HAP-1 (cell line): ENCODE measurements at places on chromosomes 1 and 21.

DNA sequence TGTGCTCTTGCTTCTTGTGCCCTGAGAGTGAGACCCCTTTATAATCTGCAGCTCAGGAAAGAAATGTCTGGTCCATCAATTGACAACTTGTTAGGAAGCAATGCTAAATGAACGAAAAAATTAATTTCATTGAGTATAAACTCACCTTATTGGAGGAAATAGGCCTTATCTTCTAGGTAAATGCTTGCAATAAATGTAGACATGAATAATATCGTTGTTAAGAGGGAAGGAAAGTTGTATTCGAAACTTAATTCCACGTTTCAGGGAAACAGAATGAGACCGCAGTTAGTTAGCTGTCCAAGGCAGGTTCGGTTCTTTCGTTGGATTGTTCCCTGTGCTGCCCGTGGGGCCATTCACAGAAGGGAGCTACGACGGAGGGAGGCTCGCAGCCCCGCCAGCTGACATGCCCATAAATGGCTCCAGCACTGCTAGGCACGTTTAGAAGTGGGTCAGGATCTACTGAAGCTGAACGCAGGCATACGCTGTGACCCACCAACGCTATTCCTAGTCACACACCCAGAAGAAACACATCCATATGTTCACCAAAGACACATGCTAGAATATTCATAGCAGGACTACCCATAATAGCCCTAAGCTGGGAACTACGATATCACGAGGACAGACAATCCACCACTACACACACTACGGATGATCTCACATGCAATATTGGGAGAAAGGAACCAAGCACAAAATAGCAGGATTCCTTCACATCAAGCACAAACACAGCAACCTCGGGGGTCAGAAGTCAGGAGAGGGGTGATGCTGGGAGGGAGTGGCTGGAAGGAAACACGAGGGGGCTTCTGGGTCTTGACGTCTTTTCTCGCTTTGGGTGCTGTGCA is 56.2 kb upstream of the LBR start:
- no peak for DNase-seq

GRCh38 chr1:59156051-59156450 is 140.8 kb upstream of the FGGY start:
- DNase-seq: no peak

GRCh38 chr1:208603721-208604120 is 359.5 kb upstream of the PLXNA2 start:
- no peak for DNase-seq

GRCh38 chr1:160432371-160432786 is 32.0 kb downstream of the VANGL2 start:
- DNase-seq: no peak

DNA sequence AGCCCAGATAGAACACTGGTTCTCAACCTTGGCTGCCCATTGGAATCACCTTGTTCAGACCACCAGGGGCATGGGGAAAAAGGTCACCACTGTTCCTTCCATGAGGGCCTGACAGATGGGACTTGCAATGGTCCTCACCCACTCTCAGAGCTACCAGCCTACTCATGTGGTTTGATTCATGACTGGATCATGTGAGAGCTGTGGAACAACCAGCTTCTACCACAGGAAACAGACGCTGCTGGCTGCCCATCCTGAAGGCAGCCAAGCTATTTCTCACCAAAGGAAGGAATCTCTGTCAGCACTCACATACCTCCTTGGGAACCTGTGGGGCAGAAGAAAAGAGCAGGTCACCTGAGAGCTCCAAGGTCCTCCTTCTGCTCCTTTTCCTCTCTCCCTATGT is 53.6 kb downstream of the CAPN8 start:
- DNase-seq: no peak

GRCh38 chr1:85314726-85315125 is 38.3 kb upstream of the BCL10 start:
- no peak for DNase-seq

GRCh38 chr1:200916152-200916551 is 21.5 kb downstream of the INAVA start:
- no peak for DNase-seq

GRCh38 chr1:195530961-195531360 is 1077.3 kb downstream of the KCNT2 start:
- DNase-seq: no peak
